GM12892 (cell line): ENCODE measurements at places on chromosomes 3 and 15.

GRCh38 chr15:61200626-61201025 lies 28.5 kb downstream of the RORA start:
- no peak for DNase-seq

DNA sequence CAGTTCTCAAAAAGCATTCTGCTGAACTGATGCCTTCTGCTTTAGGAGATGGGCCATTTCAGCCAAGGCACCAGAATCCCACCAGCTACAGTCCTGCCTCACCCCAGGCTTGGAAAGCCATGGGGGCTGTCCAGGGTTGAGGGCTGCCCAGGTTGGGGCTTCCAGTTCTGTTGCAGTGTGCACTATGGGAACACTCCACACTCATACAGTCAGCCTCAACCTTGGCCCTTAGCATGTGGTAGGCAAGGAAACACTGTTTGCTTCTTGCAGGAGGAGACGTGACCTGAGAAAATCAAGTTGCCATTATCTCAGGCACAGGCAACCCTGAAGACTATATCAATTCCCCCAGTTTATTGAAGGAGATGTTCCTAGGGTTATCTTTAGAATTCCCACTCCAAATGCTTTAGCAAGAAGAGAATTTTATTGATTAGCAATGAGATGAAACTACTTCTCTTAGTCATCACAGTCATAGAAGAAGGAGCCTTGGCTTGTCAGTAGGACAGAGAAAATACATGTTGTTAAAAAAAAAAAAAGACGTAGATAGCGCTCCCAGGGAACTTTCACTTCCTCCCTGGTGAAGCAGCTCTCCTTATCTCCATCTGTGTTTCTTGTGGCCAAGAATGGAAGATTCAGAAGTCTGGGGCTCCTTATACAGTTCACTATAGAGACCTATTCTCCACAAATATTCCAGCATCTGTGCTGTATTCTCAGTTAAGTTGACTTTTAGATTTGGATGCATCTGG lies 38.3 kb upstream of the IL12A start:
- DNase-seq: no peak

DNA sequence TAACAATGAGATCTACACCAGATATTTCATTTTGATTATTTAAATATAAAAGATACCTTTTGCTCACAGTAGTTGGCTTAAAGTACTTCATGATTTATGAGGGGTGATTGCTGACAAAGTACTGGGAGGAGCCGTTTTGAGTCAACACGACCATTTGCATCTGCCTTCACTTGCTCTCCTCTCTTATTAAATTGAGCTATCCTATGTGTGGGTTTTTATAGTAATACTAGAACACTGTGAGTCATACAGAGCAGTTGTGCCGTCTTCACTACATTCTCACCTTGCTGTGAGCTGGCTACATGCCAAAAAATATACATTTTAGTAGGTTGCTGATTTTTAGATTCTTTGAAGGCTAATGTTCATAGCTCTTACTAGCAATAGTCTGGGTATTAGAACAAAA lies 161.2 kb downstream of the ALCAM start:
- no peak for DNase-seq

DNA sequence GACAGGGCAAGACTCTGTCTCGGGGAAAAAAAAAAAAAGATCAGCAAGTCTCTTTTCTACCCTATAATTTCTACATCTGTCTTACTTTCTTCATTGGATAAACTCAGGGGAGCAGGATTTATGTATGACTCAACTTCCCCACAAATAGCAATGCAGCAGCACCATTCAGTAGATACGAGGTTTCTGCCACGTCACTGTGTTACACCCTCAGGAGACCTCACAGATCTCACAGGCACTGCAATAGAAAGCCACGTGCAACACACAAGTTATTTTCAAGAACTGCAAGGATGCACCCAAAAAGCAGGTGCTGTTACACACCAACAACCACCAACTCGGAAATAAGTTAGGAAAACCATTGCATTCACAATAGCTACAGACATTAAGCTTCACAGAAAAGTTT lies 30.2 kb downstream of the TSPAN3 start:
- no peak for DNase-seq

- DNase-seq: no peak
Observed at GRCh38 chr3:179266701-179267211, 15.8 kb upstream of the KCNMB3 start.

DNA sequence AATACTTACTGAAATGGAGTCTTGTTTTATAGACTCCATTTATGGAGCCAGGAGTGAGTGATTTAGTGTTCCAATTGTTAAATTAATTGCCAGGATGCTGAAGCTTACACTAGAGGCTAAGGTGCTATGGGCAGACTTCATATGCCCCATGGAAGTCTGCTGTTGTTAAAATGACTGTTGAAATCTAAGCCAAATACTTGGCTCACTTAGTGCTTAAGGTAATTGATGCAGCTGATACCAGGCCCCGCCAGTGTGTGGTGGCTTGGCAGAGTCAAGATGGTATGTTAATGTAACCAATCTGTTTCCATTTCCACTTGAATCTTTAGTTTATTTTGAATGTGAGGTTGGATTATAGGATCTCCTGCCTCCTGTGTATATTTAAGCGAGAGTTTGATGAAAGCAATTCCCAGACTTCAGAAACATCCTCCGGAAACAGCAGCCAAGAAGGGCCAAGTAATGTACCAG lies 187.1 kb downstream of the ITPR1 start:
- DNase-seq: no peak

DNA sequence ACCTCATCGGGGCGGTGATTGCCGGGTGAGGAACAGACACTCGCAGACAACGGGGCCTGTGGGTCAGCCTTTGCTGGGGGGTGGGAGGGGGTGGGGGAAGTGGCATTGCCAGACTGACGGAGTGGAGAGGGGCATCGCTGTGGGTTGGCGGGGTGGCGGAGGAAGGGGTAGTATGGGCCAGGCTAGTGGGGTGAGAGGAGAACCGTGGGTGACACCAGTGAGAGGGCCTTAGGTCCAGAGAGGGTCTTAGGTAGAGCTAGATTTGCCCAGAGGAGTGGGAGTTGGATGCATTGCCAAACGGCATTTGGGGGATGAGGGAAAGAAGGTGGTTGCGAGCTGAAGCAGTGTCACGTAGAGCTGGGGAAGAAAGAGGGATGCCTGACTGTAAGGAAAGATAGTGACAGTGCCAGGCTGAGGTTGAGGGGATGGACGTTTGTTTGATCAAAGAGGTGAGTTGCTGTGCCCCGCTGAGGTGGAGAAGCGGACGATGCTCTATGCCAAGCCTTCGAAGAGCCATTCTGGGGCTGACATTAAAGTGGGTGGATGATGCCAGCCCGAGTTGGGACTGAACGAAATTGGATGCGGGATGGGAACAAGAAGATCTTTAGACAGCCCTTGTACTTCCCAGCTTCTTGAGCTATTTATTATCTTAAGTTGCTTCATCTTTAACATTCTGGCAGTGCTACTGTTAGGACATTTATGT lies 572 bp downstream of the DNAJB11 start:
- no peak for DNase-seq

- no peak for DNase-seq
Observed at GRCh38 chr3:190384309-190384756, 3.6 kb upstream of the CLDN16 start.

- DNase-seq: no peak
Observed at GRCh38 chr3:128987302-128988100, 6.4 kb downstream of the CFAP92 start.

DNA sequence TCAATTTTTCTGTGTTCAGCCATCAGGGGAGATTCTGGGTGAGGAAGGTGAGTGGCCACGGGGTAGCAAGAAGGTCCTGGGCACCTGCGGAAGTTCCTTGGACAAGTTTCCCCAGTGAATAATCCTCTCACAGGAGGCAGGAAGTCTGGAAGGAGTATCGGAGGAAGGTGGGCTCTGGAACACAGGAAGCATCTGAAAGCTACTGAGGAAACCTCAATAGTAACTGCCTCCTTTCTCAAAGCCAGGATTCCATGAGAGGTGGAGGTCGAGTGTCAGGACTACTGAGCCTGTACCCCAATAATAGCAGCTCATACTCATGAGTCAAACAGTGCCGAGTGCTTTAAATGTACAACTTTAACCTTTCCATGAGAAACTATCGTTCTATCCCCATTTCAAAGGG lies 110.9 kb downstream of the OXNAD1 start:
- DNase-seq: no peak

DNA sequence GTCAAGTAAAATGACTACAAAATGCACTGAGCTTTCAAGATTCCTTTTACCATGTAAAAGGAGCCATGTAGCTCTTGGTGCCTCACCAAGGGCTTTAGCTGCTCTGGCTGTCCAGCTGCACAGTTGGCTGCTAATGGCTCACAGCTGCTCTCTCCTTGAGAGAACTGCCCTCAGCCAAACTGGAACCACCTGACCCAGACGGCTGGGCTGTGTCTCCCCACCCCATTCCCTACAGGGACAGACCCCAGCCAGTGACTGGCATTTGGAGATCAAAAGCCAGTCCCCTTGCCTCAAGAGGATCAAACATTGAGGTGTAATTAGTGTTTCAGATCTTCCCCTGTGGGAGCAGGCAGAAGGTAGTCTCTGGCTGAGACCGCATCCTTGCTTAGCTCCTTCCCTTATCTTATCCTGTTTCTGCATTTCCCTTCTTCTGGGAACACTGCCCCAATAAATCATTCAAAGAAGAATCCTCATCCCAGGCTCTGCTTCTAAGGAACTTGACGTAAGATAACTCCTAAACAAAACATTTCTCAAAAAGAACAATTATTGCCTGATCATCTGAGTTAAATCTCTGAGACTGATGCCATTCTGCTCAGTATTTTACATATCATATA lies 28.6 kb upstream of the UBE2E2 start:
- no peak for DNase-seq

DNA sequence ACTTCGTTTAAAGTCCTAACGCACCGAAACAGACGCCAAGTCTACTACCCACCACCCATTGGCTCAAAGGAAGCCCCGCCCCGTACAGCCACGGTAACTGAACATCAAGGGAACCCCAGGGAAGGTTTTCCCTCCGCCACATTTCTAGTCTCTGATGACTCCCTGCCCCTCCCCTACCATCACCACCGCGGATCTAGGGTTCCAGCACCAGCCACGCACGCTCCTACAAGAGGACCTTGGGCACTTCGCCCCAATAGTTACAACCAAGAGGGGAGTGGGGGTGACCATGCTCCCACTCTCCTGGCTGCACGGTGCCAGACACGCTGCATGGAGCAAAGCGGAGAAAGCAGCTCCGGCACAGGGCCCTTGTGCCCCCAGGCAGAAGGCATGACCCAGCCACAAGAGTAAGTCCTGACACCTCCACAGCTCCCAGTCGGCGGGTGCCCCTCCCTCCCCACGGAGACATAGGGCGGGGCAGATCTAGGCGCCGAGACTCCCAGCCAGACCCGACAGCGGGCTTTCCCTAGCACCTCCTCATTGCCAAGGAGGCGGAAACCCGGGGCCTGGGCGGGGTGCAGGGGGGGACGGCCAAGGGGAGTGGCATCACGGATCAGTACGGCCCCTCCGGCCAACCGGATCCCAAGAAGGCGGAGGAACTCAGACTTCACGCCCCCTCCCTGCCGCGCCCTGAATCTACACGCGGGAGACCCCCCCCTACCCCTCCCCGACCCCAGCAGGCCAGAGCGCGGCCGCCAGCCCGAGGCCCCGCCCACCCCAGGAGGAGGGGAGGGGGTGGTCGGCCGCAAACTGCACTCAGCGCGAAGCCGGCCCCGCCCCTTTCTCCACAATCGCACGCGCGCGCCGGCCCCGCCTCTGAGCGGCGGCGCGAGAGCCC lies 936 bp downstream of the SIN3A start:
- DNase-seq: peak; percentile 66

- DNase-seq: no peak
Observed at GRCh38 chr3:101381809-101382208, 61.4 kb upstream of the IMPG2 start.

- no peak for DNase-seq
Observed at GRCh38 chr3:120567370-120568201, 28.6 kb upstream of the NDUFB4 start.

DNA sequence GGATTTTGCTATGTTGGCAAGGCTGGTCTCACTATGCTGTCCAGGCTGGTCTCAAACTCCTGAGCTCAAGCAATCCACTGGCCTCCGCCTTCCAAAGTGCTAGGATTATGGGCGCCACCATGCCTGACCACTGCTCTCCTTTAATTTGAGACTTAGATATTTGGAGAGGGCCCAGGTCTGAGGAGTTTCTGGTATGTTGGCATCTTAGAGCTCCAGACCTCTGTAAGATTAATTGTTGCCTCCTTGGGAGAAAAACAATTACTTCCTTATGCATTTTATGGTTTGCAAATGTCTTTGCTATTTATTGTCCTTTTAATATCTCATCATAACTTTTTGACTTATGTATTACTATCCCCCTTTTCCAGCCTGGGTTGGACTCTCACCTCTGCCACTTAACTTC lies 2.9 kb downstream of the ZNF774 start:
- DNase-seq: no peak

- no peak for DNase-seq
Observed at GRCh38 chr15:27250223-27250622, 279.2 kb downstream of the GABRG3 start.

DNA sequence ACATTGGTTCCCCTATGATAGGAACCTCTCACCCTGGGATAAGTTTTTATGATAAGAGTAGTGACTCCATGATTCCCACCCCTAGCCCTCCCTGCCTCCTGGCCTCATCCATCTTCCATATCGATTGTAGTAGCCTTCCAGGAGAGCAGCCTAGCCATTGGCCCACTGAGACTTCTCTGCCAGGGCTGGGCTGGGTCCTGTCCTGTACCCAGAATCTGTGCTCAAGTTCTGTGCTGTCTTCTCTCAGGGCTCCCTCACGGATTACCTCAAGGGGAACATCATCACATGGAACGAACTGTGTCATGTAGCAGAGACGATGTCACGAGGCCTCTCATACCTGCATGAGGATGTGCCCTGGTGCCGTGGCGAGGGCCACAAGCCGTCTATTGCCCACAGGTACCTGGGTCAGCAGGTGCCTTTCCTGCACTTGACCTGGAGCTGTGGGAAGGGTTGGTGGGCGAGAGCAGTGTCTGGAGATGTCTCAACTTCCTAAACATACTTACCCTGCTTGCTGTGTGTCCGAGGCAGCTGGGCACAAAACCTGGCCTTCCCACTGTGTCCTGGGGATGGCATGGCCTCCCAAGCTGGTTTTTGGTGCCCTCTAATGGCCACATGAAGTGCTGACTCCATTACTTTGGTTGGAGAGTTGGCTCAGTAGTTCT lies 16.6 kb upstream of the EXOG start:
- peak; percentile 51 for DNase-seq

DNA sequence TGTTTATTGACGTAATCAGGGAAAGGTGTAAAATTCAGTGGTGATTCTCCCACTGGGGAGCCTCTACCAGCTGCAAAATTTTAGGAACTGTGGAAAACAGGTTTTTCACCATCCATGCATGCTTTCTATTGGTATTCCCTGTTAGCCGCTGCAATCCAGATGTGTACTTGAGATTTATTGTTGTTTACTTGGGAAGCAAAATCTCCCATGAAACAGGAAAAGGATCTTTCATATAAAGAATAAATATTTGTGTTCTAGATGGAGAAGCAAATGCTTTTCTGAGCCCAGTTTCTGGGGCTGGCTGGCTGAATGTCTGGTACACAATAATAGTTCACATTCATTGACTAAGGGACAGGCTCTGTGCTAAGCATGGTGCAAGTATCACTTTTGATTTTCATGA lies 144.6 kb upstream of the RASGRP1 start:
- no peak for DNase-seq

DNA sequence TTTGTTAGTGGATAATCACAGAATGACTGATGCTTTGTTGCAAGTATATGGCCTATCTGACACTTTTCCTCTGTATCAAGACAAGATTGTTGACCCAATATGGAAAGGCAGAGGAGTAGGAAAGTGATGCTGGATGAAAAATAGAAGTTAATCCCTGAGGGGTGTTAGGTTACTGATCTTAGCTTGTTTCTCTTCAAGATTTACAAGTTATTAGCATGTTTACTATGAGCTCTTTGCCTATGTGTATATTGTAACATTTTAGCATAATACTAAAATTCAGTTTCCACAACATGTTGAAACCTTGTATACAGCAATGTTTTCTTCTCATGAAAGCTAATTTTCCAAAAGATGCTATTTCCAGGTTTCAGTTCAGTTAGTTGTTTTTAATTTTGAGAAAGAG lies 120.4 kb upstream of the CCNL1 start:
- DNase-seq: no peak
